DMS 273 treated with DMSO at 0.1 percent for 48 hours (cell line): ENCODE measurements at places on chromosomes 12 and 14.
A peak's percentile ranks its signal among the peaks of the same experiment; 100 is the strongest.

DNA sequence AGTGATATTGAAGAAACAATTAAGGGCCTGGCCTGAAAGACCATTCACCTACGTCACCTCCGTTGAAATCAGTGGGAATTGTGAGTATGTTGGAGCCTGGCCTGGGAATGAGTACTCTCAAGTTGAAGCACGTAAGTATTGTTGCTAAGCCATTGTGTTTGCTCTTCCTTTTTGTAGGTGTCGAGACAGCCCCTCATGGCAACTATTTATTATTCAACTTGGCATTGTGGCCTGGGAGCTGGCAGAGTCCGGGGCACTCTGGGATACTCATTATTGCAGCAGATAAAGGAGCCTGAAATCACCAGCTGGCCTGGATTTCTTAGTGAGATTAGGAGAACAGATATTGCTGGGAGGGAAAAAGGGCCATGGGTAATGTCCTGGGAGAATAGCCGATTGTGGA is 147.4 kb downstream of the C12orf75 start:
- DNase-seq: no peak

GRCh38 chr14:102503641-102504327 is 5.8 kb downstream of the ANKRD9 start:
- DNase-seq: no peak

- no peak for DNase-seq
These were observed 386.6 kb downstream of the SYT1 start for GRCh38 chr12:79250960-79251755.

DNA sequence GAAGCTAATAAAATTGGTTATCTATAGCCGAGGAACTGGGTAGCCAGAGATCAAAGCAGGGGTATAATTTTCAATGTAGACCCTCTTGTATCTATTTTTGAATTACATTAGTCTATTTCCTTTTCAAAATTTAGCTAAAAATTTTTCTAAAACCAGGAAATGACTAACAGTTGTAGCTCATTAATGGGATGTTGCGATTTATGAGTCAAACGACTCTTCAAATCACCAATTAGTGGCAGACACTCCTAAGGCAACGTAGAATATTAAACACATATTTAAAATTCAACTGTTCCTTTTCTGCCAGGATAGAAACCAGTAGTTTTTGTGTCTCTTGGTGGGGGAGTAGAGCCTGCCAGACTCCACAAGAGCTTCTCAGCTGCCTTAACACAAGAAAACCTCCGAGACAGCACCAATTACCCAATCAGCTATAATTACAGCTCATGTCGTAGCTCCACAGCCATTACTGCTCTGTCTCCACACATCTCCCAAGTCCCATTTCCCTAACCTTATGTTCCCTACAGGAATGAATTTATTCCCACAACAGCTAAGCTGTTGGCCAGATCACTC is 26.9 kb downstream of the GCN1 start:
- no peak for DNase-seq

GRCh38 chr12:48377646-48378045 is 26.9 kb upstream of the ZNF641 start:
- DNase-seq: no peak

DNA sequence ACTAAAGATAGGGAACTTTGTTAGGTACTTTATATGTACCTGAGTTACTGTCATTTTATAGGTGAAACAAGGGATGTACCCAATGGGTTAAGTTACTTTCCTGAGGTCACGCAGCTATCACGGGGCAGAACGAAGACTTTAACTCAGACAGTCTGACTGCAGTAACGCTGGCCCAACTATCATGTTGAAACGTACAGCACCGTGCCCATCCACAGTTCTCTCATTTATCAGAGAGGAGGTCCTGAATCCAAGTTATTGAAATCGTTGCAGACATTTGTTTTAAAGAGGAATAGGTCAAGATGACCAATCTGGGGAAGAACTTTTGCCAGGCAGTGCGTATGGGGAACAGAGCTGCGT is 587 bp upstream of the C12orf75 start:
- DNase-seq: no peak

DNA sequence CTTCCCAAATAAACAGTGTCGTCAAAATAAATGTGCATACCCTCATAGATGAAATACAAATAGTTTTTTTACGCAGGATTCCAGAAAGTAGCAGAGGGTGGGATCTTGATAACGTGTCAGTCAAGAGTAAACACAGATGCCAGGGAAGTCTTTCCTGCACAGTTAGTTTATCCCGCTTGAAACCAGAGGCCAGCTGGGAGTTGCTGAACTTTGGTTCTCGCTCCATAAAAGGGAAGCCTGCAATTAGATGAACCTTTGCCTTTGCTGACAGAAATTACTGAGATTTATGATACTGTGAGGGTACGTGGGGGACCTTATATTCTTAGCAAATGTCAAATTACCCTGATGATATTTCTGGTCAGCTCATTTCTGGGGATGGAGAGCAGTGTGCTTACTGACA is 18.9 kb downstream of the FAR2 start:
- no peak for DNase-seq

- DNase-seq: no peak
These were observed 51.6 kb upstream of the PIWIL1 start for GRCh38 chr12:130286041-130286440.

DNA sequence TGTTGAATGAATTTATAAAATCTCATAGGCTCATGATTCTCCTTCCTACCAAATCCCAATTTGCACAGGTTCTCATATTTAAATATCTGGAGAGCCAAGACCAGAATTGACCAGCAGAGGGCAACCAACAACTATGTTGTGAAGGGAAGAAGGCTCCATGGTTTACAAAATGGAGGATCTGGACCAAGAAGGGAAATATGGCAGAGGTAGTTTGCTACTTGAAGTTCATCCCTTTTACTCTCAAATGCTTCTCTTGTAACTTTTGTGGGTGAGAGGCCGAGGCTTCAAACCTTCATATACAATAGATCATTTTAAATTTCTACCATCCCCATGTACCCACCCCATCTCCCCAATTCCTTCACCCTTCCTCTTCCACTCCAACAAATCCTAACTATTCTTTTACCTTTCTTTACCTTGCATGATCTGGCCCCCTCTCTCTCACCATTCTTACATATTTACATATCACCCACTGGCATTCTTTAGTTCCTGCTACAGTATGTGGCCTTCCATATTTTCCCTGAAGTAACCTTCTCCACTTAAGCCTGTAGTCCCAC is 3.8 kb upstream of the SMARCC2 start:
- DNase-seq: peak; percentile 62

DNA sequence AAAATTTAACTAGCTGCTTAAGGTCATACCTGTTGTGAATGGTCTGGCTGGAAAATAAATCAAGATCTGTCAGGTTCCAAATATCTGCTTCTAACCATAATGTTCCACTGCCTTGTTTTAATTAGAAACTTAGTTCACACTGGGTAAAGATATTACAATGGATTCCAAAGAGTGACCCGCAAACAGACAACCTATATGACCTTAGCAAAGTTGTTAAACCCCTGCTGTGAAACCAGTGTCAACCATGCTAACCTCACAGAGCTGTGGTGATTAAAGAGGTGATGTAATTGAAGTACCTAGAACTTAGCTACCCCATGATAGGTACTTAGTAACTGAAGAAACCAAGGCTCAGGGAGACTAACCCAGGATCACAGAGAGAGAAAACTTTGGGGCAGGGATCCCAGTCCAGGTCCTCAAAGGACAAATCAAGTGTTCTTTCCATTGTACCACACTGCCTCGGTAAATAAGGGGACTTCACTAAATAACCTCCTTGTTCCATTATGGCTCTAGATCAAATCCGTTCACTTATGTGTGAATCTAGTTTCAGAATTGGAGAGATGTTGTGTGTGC is 2.2 kb downstream of the GUCY2C start:
- no peak for DNase-seq

DNA sequence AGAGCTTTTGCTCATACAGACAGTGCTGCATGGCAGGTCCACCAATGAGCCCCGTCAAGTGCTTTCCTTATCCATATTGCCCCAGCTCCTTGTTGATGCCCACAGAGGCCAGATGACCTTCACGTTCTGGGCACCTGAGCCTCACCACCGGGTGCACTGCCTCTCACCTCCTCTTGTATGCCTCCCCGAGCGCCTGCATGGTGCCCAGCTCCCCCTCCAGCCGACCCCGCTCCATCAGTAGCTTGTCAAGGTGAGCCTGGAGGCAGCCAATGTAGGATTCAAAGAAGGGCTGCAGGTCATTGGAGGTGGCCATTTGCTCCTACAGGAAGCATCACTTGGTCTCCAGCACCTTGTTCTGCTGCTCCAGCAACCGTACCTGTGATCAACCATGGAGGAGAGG is 31.8 kb upstream of the KRT77 start:
- no peak for DNase-seq

- no peak for DNase-seq
These were observed 397.3 kb downstream of the ZFP36L1 start for GRCh38 chr14:68395604-68396003.

- no peak for DNase-seq
These were observed 17.2 kb downstream of the PPFIBP1 start for GRCh38 chr12:27541031-27541719.

DNA sequence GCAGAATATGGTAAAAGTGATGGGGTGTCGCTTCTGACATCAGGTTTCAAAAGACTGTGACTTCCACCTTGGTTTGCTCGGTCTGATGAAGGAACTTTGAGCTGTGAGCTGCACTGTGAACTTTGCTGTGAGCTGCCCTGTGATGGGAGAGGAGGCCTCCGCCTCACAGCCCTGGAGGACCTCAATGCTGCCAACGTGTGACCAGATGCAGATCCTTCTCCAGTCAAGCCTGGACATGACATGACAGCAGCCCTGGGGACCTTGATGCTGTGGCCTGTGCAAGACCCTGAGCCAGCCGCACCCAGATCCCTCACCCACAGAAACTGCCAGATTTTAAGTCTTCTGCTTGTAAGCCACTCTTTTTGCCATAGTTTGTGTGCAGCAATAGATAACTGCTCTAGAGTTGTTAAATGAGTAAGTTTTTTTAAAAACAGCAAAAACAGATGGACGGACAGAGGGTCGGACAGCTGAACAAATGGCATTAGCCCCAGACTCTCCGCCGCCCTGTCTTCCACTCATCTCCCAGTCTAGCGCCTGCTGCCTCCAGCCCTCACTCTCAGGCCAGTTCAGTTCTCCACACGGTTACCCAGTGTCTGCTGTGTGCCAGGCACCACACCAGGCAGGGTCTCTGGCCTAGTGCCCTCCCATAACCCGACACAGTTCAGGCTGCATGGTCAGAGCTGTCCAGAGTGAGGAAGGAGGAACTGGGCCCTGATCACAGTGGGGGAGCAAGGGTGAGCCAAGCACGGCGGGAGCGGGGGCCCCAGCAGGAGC is 13.1 kb upstream of the LRTM2 start:
- DNase-seq: no peak

DNA sequence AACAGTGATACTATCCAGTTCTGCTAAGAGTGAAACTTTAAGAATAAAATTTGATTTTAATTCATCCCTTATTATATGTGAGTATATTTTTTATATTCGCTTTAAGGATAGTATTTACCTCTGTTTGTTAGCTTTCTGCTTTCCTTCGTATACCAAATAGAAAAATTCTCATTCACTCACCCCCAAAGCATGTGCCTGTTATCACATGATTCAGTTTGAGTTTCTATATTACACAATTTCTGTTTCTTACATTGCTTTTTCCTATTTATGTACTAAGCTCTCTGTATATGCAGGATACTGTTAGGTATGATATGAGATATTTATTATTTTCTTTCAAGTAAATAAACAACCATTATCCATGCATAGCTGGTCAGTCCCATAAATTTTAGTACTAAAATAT is 275.2 kb downstream of the FBXL14 start:
- DNase-seq: no peak

- no peak for DNase-seq
These were observed 199.6 kb downstream of the BCL11B start for GRCh38 chr14:99072433-99072832.

DNA sequence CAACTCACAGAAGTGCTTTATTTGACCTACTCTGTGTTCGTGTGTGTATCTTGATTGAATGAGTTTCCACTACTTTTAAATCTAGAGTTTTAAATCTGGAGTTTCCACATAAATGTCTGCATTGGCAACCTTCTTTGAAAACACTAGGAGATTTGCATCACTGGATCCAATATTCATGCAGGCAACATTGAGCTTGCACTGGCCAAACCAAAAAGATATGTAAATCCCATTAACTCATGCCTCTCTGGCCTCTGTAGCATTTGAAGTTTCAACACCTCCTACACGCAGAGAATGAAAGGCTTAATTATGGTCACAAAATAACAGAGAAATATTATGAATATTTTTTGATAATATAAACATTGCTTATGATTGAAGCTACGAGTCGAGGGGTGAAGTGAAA is 178.6 kb downstream of the DUSP6 start:
- DNase-seq: no peak

DNA sequence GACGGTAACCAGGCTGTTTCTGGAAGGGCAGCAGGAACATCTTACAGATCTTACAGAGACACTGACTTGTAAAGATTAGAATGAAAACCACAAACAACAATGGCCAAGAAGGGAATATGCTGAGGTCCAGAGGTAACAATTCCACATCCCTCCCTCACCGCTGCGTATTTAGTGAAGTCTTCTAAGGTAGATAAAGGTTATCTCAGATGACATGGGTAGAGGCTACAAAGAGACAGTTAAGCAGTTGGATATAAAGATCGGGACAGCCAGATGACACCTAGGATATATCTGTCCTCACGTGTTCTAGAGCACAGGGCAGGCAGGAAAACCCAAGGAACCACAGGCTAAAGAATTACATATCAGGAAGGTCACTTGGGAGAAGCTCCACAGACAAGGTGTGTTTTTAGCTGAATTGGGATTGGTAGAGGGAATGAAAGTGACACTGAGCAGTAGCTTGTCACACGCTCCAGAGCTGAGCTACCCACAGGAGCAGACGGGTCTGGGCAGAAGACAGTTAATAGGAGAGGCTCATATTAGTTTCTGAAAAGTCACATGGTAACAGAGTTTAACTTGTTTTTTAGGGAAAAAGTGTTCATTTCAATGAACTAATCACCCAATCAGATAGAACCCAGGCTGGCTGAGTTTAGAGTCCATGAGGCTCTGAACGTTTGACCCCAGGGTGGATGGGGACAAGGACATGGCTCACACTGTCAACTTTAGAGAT is 83.3 kb downstream of the MIA2 start:
- DNase-seq: no peak

GRCh38 chr14:49924852-49925251 is 32.0 kb downstream of the ARF6 start:
- DNase-seq: no peak

GRCh38 chr12:84512751-84513150 is 399.8 kb downstream of the SLC6A15 start:
- no peak for DNase-seq

GRCh38 chr12:42552822-42553221 is 36.7 kb downstream of the PRICKLE1 start:
- DNase-seq: no peak

GRCh38 chr12:96995861-96996260 is 88.8 kb downstream of the NEDD1 start:
- no peak for DNase-seq

GRCh38 chr14:89331398-89331797 is 85.6 kb downstream of the FOXN3 start:
- no peak for DNase-seq

GRCh38 chr14:86050757-86051156 is 520.8 kb downstream of the FLRT2 start:
- no peak for DNase-seq

- no peak for DNase-seq
These were observed 29.1 kb upstream of the APOF start for GRCh38 chr12:56391721-56392120.
